Activated naive CD4-positive, alpha-beta T cell treated with anti-CD3 and anti-CD28 coated beads, Interleukin-2, amount 50 U/mL, for 16 hours (primary cell): ENCODE measurements at places on chromosomes 11 and 22.

DNA sequence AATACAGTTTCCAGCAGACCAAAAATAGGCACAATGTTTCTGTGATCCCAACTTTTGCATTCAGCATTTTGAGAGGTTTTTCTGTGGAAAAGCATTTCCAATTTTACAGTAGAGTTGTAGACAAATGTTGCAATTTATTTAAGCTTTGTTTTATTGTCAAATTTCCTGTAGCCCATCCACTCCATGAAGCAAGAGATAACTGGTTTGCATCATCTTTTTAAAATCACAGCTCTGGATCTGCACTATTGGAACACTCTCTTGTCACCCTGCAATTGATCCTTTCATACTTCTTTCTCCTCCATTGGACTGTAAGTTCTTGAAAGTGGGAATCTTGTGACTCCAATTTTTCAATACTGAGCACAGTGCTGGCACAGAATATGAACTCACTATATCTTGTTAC, 86.0 kb downstream of the MAML2 start:
- DNase-seq, result no peak

- no peak for DNase-seq
Observed at GRCh38 chr11:123562158-123562557, 92.3 kb downstream of the SCN3B start.

DNA sequence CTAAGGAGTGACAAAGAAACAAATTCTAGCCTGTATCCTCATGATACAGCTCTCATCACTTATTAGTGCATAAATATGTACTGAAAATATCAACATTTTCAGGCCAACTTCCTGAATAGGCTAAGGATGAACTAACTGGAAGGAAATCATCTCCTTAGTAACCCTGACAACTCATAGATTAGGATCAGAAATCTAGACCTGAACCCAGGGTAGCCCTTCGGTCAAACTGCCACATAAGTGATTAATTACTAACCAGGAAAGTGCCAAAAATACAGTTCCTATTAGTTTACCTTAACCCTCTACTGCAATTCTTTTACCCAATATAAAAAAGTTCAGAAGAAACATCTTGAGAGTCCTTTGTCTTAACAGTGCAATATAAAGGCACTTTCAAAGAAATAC, 40.0 kb downstream of the AMBRA1 start:
- no peak for DNase-seq

DNA sequence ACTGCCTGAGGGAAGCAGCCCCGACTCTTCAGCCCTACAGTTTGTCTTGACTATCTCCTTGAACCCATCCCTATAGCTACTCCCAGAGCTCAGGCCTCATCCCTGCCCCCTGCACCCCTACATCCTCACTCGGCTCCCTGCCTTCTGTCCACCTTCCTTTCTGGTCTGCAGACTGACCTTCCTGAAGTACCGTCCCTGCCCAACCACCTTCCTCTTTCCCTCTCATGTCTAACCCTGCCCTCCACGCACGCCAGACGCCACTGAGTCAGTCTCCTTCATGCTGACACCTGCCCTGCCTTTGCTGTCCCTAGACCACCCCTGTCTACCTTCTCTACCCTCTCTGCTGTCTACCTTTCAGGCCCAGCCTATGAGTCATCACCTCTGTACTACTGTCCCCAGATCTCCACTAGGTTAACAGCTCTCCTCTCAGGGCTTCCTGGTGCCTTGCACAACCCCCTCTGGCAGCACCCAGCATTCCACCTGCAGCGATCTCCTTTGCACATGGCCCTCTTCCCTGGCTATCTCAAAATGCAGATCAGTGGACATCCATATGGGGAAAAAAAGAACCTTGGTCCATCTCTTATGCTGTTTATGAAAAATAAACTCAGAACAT, 8.9 kb downstream of the KCTD21 start:
- DNase-seq, result no peak

GRCh38 chr11:48005831-48006270, 25.5 kb downstream of the PTPRJ start:
- DNase-seq, result no peak

GRCh38 chr22:37542959-37543358, 17.3 kb upstream of the CDC42EP1 start:
- no peak for DNase-seq

DNA sequence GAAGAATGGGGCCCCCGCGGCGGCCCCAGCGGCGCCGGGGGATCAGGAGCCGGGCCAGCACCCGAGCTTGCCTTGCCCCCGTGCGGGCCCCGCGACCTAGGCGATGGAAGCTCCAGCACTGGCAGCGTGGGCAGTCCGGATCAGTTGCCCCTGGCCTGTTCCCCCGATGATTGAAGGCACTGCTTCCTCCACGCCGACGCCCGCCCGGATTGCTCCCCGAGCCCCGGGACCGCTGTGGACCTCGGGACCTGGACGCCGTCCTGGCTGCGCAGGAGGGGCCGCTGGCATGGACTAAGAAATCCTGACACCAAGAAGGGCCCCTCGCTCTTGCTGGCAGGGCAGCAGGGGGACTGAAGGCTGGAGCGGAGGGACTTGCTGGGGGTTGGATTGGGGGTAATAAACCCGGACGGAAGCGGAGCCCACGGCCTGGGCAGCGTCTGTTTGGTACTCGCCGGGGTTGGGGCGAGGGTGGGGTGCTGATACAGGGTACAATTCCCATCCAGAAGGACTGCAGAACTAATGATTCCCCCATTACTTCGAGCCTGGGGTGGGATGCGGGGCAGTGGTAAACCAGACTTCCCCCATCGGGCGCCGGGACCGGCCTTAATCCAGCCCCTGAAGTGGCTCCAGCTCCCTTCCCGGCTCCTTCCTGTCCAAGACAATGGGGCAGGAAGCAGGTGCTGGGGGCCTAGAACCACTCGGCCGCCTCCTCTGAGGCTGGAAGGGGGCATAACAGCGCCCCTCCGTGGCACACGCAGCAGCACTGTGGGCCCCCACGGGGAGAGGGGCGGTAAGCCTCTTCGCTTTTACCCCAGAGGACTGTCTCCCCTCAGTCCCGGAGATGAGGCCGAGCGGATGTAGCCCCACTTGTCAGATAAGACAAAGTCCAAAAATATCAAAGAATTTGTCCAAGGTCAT, 1.0 kb downstream of the CCDC85B start:
- peak; percentile 41 for DNase-seq

- DNase-seq, result no peak
Observed at GRCh38 chr11:101862391-101863233, 52.2 kb upstream of the CEP126 start.

DNA sequence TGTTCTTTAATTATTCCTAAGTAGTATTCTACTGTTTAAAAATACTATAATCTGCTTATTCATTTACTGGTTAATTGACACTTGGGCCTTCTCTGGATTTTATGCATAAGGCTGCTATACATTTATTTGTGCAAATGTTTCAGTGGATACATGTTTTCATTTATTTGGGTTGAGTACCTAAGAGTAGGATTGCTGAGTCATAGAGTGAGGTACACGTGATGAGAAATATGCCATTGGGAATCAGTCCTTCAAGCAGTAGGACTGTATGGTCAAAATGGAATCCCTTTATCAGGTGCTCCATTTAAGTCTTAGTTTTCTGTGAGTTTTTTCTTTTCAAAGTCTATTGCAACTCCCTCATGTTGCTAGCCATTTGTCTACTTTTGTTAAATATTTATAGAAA, 275.2 kb upstream of the SORL1-AS1 start:
- DNase-seq, result no peak

- DNase-seq, result no peak
Observed at GRCh38 chr11:80517701-80518100, 1076.9 kb upstream of the TENM4 start.

DNA sequence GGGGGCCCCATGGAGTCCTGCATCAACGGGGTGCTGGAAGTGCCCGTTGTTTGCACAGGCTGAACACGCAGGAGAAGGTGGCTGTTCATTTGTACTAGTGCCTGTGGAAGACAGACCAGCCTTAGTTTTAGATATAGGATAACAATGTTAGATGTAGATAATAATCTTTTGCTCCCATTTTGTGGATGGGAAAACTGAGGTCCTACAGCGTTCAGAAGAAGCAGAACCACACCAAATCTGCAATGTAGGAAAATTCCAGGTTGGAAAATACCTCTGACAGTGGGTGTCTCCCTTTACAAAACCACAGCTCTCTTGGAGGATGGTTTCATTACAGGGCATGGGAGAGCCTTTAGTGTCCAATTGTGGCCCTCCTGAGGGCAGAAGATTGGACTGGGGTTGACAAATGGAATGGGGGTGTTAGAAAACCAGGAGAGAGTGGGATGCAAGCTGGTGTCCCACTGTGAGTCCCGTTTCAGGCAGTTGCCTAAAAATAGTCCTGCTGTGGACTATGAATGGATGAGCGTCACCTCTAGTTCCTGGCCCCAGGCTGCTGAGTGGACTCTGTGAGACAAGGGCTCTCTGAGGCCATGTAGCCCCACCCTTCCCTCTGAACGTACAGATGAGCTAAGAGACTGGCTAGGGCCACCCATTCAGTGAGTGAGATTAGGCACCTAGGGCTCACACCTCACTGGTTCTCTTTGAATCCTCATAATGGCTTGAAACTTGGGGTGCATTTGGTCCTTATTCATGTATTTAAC, 508.8 kb downstream of the MN1 start:
- DNase-seq, result no peak

DNA sequence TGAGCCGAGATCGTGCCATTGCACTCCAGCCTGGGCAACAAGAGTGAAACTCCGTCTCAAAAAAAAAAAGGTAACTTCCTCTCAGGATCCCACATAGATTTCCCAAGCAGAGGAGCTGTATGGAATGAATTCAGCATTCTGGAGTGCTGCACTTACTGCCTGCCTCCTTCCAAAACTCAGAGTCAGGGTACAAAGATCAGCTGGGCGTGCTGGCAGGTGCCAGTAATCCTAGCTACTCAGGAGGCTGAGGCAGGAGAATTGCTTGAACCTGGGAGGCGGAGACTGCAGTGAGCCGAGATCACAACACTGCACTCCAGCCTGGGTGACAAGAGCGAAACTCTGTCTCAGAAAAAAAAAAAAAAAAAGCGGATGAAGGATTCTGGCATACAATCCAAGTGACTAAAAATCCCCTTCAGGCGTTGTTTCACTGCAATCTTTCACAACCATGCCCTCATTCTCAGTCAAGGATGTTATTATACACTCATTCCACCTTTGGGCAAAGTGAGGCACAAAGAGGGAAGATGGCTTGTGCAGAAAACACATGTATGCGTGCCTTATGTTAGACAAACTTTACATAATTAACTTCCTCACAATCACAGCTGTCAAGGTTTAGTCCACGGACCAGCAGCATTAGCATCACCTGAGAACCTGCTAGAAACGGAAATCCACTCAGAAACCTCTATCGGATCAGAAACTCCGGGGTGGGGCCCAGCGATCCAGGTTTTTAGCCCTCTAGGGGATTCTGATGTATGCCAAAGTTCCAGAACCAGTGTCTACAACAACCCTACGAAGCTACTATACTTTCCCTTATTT, 1.1 kb upstream of the NOL12 start:
- DNase-seq, result no peak

- no peak for DNase-seq
Observed at GRCh38 chr11:120880498-120881175, 143.3 kb upstream of the TBCEL start.

DNA sequence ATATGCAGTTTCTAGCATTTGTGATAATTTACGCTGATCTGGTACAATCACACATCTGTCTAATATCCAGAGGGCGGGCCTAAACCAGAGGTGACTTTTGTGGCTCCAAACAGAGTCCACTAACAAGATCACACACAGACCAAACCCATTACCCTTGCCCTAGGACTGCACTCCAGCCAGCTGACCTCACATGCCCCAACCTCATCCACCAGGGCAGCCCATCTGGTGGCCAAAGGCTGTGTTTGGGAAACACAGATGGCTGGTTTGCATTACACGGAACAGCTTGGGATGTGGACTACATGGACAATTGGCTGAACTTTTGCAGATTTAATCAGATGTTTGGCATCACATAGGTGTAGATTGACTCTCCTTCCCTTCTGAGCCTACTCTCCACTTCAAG, 228.2 kb downstream of the GRIK4 start:
- no peak for DNase-seq

- DNase-seq, result no peak
Observed at GRCh38 chr11:64861227-64861975, 16.9 kb upstream of the CDC42BPG start.

DNA sequence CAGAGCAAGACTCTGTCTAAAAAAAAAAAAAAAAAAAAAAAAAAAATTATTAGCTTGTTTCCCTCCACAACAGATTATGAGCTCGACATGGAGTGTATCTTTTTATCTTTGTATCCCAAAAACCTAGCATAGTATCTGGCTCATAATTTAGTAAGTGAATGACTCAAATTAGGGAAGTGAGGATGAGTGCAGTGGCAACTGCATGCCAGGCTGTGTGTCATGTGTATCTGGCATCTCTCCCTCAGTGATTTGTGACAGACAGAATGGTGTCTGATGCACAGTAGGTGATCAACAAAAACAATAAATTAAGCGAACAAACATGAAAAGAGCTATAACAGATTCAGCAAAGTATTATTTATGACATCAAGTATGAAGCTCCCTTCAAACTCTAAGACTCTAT, 7.2 kb downstream of the STK33 start:
- DNase-seq, result no peak

DNA sequence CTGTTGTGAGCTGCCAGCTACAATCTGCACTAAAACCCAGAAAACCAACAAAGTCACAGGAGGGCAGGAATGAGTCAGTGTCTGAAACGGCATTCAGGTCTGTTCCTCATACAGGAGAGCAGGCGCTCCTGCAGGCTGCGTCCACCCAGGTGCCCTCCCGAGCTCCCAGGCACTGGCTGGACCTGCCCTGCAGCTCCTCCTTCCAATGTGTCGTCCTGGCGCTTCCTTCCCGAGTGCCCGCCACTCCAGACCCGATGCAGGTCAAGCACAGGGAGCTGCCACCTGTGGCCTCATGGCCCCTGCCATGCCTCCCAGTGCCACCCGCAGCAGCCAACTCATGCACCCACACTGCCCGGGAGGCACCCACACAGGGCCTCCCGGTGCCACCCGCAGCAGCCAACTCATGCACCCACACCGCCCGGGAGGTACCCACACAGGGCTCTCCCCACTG, 12.0 kb downstream of the BRD1 start:
- no peak for DNase-seq

DNA sequence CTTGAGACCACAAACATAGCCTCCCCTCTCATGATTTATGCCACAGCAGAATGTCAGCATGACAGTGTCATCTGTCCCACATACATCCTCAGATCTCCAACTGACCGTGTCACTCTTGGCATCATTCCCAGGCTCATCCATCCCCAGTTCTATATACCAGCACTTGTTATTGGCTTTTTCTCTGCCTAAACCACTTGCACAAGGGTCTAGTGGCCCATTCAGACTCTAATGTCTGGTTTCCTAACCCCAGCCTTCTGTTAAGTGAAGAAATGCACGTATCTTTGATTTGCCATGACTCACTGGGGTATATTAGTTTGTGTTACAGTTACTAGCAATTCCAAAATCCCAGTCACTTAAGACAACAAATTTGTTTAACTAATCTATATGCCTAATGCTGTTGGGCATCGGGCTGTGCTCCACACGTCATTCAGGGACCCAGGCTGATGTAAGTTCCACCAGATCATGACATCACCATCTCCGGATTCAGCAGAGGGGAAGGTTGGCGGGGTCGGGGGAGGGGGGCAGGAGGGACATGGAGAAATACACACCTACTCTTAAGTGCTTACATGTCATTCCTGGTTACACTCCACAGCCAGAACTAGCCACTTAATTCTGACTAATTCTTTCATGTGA, 517.4 kb downstream of the BUD13 start:
- no peak for DNase-seq
